ENCODE measurements at places on chromosomes 3 and 15. TPM values are rescaled to one million over a fixed set of nuclear protein-coding genes. Genes with fewer than 3 reads are reported as not detected.

The MNS1 gene
- total RNA-seq: 1.5 TPM

The P4HTM gene
- total RNA-seq: 26.1 TPM

DNA sequence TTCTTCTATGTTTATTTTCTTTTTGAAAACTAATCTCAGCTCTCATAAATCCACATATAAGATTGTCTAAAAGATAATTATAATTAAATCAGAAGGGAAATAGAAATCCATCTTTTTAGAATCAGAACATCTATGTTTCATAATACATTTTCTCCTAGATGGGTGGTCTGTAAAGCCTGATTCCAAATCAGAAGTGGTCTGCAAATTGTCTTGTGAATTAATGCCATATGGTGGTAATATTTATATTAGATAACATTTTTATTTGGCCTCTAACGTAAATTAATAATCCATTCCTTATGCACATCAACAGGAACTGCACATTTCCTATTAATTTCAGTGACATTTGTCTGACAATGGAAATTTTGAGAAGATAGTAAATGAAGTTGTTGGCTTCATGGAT lies 52.8 kb upstream of the TBC1D5 start:
- no peak for DNase-seq

DNA sequence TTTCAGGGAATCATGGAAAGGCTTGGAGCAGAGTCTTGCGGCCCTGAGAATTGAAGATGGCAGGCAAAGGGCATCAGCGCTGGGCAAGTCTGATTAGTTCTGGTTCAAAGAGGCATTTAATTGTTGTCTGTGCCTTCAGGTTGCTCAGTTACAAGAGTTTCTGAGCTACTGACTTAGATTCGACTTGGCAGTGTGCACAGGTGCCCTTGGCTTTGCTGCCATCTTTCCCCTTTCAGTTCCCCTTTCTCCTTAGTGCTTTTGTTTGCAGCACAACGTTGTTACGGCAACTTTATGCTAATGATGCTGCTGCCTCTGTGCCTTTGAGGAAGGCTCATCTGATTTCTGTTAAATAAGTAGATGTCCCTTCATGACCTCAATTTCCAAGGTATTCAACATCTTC lies 12.5 kb downstream of the P2RY14 start:
- no peak for DNase-seq

DNA sequence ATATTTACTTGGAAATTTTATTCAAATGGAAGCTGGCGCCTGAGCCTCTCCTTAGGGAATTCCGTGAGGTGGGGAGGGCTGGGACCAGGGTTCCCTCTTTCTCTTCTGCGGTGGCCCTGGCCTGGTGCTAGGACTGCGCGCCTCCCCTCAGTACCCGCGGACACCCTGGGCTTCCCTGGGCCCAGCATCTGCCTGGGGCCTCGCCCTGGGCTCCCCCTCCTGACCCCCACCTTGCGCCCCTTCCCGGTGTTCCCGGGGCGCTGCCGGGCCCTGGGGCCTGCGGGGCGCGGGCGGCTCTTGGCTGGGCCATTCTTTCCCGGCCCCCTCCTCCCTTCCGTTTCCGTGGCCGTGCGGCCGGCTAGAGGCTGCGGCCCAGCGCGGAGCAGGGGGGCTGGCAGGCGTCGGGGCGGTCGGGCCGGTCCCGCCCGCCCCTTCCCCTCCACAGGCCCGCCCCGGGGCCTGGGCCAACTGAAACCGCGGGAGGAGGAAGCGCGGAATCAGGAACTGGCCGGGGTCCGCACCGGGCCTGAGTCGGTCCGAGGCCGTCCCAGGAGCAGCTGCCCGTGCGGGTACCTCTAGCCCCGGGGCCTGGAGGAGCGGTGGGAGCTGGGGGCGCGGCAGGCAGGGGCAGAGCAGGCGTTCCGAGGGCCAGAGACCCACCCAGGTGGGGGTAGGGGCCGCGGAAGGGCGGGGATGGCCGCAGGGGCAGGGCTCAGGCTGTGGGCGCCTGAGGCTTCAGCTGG lies at the start of gene FES:
FES (plus strand) TSS at position 529 of the 743 bp plus-strand sequence. CDS start 542 bp downstream, outside the sequence.
- DNase-seq: no peak

- no peak for DNase-seq
Measured at GRCh38 chr3:129046732-129047552, 13.6 kb upstream of the GP9 start.

DNA sequence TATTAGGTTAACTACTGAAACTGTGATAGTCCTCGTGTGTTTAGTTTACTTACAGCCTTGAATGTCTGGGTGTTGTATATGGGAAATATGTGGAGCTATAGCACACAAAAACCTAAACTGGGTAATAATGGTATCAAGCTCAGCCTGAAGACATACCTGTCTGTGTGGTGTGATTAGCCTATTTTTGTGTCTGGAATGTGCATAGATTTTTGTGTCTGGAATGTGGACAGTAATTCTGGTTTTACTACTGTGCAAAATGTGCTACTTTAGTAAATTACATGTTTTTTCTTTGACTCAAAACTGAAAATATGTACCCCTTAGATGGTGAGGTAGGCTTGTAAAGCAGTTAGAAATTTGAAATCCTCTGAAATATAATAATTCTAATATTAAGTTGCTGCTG lies 43.5 kb downstream of the CHD2 start:
- DNase-seq: no peak

The ITIH1 gene
- not detected for total RNA-seq

The TSC22D2 gene
- total RNA-seq: 36.2 TPM

The GOLGA6D gene
- not detected for total RNA-seq

- DNase-seq: peak; percentile 11
Measured at GRCh38 chr15:34223904-34224596, 766 bp upstream of the EMC4 start.

- peak; percentile 44 for DNase-seq
Measured at GRCh38 chr15:34147371-34148140, 45.7 kb downstream of the PGBD4 start.

GRCh38 chr3:166171695-166172094 lies 334.5 kb upstream of the BCHE start:
- no peak for DNase-seq

GRCh38 chr3:141425523-141426233 lies 57.4 kb downstream of the ZBTB38 start:
- DNase-seq: no peak

DNA sequence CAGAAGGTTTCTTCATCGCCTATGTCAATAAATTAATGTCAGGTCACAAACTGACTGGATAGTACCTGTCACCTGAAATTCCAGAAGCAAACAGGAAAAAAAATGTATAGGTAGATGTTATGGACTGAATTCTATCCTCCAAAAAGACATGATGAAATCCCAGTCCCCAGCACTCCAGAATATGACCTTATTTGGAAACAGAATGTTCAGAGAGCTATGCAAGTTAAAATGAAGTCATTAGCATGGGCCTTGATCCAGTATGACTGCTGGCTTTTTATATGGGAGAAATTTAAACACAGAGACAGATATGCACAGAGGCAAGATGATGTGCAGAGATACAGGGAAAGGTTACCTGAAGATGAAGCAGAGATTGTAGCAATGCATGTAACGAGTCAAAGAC lies 953.4 kb downstream of the ZPLD1 start:
- no peak for DNase-seq

- DNase-seq: no peak
Measured at GRCh38 chr3:193132241-193132640, 108.8 kb upstream of the PLAAT1 start.

Measured in MCF 10A (cell line).